ENCODE measurements at places on chromosomes 1 and 21. TPM values are rescaled to one million over a fixed set of nuclear protein-coding genes. Genes with fewer than 3 reads are reported as not detected.
A peak's percentile ranks its signal among the peaks of the same experiment; 100 is the strongest.

The TFB2M gene
- total RNA-seq, result 10.2 TPM

The NDUFV3 gene
- 17.8 TPM for total RNA-seq

The GCSAML gene
- total RNA-seq, result 2.2 TPM

The LINGO4 gene
- total RNA-seq, result 1.6 TPM

The HRNR gene
- not detected for total RNA-seq

The PRRX1 gene
- total RNA-seq, result not detected

The KRTAP19-3 gene
- total RNA-seq, result not detected

DNA sequence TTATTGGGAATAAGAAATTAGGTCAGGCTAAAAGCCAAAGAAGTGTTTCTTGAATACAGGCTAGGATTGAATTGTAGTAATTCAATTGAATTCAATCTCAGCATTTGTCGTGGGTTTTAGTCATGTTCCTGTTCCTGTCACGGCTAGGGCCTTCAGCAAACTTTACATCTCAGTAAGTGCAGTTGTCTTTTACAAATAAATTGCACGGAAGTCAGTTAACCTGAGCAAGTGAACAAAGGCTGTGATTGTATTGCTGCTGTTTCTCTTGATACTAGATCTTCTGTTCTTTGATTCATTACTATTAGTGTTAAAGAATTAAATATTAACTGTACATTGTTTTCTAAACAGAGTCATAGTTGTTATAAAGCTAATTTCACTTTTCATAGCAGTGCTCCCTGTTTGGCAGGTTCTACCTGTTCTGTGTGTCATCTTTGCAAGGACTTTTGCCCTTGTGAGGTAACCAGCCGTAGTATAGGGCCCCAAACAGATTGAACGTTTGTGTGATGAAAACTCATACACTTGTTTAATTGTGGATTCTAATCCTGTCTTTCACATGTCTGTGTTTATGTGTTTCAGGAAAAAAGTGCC is 164.4 kb downstream of the EDEM3 start:
- H3K4me3 ChIP-seq, result no peak overlapping the region
- DNase-seq, result no peak
- H3K27me3 ChIP-seq, result peaks cover 30% of the 10 kb centered on the region
- no peaks in the 10 kb centered on the region for H3K36me3 ChIP-seq

- no peak overlapping the region for H3K27ac ChIP-seq
- H3K36me3 ChIP-seq, result no peaks in the 10 kb centered on the region
- peaks cover 7% of the 10 kb centered on the region for H3K4me1 ChIP-seq
- H3K4me3 ChIP-seq, result no peak overlapping the region
These were observed 6.5 kb downstream of the RNF207 start for GRCh38 chr1:6212193-6212959.

GRCh38 chr1:2130871-2131289 is 63.7 kb downstream of the FAAP20 start:
- peaks cover 22% of the 10 kb centered on the region for H3K4me1 ChIP-seq
- H3K27me3 ChIP-seq, result no peaks in the 10 kb centered on the region
- no peak for DNase-seq
- H3K36me3 ChIP-seq, result no peaks in the 10 kb centered on the region
- no peak overlapping the region for H3K4me3 ChIP-seq
- H3K27ac ChIP-seq, result peak overlapping the region; percentile 95

GRCh38 chr1:225517697-225518096 is 89.9 kb upstream of the LBR start:
- H3K4me1 ChIP-seq, result peaks cover 6% of the 10 kb centered on the region
- peaks cover 6% of the 10 kb centered on the region for H3K36me3 ChIP-seq
- DNase-seq, result no peak

DNA sequence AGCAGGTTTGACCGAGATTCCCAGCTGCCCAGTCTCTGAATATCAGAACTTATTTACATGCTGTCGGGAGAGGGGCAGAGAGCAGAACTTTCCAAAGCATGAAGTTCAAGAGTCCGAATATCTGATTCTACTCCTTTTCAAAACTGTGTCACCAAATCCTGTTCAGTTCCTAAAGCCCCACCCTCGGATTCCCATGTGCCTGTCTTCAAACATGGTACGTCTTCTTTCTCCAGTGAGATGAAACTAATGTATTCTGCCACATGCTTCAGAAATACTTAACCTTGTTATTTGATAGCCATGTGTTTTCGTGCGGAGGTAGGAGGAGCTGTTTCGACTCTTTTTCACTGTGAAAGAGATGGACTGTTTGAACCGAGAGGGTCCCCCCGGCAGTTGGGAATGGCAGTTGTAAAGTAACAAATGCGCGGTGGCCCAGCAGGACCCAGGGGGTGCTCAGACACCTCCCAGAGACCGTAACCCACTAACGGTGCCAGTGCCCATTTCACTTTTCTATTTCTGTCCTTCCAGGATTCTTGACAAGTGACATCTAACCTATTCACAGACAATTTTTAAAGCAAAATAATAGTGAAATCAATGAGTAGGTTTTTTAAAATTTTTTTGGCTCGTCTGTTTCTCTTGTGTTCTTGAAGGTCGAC is 67.2 kb downstream of the ZBTB18 start:
- H3K27me3 ChIP-seq, result peaks cover 35% of the 10 kb centered on the region
- no peak overlapping the region for H3K4me3 ChIP-seq
- H3K27ac ChIP-seq, result no peak overlapping the region
- H3K4me1 ChIP-seq, result no peaks in the 10 kb centered on the region

- H3K27ac ChIP-seq, result no peak overlapping the region
- no peaks in the 10 kb centered on the region for H3K4me1 ChIP-seq
- no peaks in the 10 kb centered on the region for H3K36me3 ChIP-seq
- H3K27me3 ChIP-seq, result no peaks in the 10 kb centered on the region
- no peak overlapping the region for H3K4me3 ChIP-seq
- DNase-seq, result no peak
These were observed 205.8 kb upstream of the LYPLAL1 start for GRCh38 chr1:218967836-218968235.

- no peak overlapping the region for H3K4me3 ChIP-seq
- no peak overlapping the region for H3K27ac ChIP-seq
- H3K4me1 ChIP-seq, result peaks cover 6% of the 10 kb centered on the region
- H3K36me3 ChIP-seq, result peaks cover 9% of the 10 kb centered on the region
- H3K27me3 ChIP-seq, result no peaks in the 10 kb centered on the region
- no peak for DNase-seq
These were observed 31.7 kb upstream of the AGO1 start for GRCh38 chr1:35851132-35851869.

DNA sequence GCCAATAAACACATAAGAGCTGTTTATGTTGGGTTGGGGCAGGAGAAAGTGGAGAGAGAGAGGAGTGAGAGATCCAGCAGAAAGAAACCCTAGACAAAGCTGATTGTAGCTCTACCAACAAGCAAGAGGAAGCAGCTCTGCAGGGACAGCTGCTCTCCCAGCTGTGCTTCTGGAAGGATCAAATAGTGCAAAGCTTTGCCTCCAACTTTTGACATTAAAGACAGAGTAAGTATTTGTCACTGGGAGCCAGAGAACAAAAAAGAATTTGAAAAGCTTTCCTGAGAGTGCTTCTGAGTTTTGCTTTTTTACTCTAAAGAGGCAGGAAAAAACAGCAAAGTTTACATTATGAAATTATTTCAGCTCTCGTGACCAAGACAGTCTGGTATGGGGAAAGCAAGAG is 28.5 kb upstream of the C1orf198 start:
- no peaks in the 10 kb centered on the region for H3K4me1 ChIP-seq
- no peaks in the 10 kb centered on the region for H3K36me3 ChIP-seq
- DNase-seq, result no peak
- H3K4me3 ChIP-seq, result no peak overlapping the region
- H3K27ac ChIP-seq, result no peak overlapping the region
- H3K27me3 ChIP-seq, result peaks cover 14% of the 10 kb centered on the region

DNA sequence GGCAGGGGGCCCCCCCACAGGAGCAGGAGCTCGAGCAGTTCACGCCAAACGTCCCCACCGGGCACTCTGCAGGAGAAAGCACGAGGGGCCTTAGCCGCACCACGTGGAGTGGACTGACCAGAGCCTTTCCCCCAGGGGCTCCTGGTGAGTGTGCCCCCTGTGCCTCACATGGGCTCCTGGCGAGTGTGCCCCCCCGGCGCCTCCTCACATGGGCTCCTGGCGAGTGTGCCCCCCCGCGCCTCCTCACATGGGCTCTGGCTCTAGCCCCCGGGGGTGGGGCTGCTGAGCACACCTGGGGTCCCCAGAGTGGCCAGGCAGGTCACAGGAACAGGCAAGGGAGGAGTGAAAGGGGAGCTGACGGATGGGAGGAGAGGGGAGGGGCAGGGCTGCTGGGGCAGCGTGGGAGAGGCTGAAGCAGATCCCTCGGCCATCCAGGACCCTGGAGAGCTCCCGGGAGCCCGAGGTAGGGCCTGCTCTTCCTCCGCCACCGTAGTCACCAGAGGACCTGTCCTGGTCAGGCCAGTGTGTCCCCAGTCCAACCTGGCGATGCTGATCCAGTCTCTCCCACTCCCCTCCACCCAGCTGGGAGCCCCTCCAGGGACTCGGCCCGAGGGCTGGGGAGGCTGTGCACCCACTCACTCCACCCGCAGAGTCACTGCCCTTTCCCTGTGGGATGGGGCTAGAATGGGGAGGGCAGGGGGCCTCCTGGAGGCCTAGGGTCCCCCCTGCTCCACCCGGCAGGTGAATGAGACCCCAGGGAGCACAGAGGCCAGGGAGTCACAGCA is 47.6 kb downstream of the ARHGEF16 start:
- H3K4me1 ChIP-seq, result peaks cover 3% of the 10 kb centered on the region
- H3K36me3 ChIP-seq, result no peaks in the 10 kb centered on the region
- no peak for DNase-seq
- no peaks in the 10 kb centered on the region for H3K27me3 ChIP-seq
- H3K4me3 ChIP-seq, result no peak overlapping the region

DNA sequence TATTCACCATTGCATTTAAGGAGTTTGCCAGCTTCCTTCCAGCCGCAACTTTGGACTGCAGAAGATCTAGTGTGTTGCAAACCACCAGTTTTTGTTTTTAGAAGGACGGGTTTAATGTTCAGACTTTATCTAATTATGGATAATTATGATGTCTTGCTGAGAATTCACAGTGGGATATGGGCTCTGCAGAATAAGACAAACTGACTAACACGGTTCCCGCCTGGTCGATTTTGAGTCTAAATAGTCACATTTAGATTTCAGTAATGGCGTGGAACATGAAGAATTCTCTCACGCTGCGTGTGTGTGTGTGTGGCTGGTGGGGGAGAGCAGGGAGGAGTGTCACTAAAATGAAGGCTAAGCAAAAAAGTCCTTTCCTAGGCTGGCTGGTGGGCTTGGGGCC is 48.5 kb upstream of the DMRTB1 start:
- H3K27me3 ChIP-seq, result no peaks in the 10 kb centered on the region
- no peak overlapping the region for H3K4me3 ChIP-seq
- no peak for DNase-seq
- H3K36me3 ChIP-seq, result no peaks in the 10 kb centered on the region
- peak overlapping the region; percentile 95 for H3K27ac ChIP-seq
- H3K4me1 ChIP-seq, result peaks cover 32% of the 10 kb centered on the region

GRCh38 chr21:42587036-42587435 is 66.4 kb upstream of the PDE9A start:
- peaks cover 5% of the 10 kb centered on the region for H3K4me1 ChIP-seq
- no peak overlapping the region for H3K27ac ChIP-seq
- no peak for DNase-seq
- no peaks in the 10 kb centered on the region for H3K36me3 ChIP-seq
- no peak overlapping the region for H3K4me3 ChIP-seq

GRCh38 chr1:59699227-59699847 is 115.4 kb upstream of the HOOK1 start:
- no peak overlapping the region for H3K4me3 ChIP-seq
- peaks cover 14% of the 10 kb centered on the region for H3K27me3 ChIP-seq
- H3K36me3 ChIP-seq, result no peaks in the 10 kb centered on the region
- DNase-seq, result no peak
- no peak overlapping the region for H3K27ac ChIP-seq

GRCh38 chr21:26967062-26967913 is at the start of gene ADAMTS5:
Gene ADAMTS5 (minus strand): TSS chr21:26967088. CDS start chr21:26966391, 697 bp downstream.
- H3K27me3 ChIP-seq, result peaks cover 60% of the 10 kb centered on the region
- peaks cover 4% of the 10 kb centered on the region for H3K4me1 ChIP-seq
- no peak for DNase-seq
- no peak within 1 kb of the TSS for H3K27ac ChIP-seq
- H3K36me3 ChIP-seq, result no peaks in the 10 kb centered on the region

- no peak for DNase-seq
- H3K4me3 ChIP-seq, result no peak overlapping the region
- no peaks in the 10 kb centered on the region for H3K4me1 ChIP-seq
- H3K36me3 ChIP-seq, result peaks cover 2% of the 10 kb centered on the region
- no peak overlapping the region for H3K27ac ChIP-seq
- peaks cover 76% of the 10 kb centered on the region for H3K27me3 ChIP-seq
These were observed 26.6 kb upstream of the LRRN2 start for GRCh38 chr1:204711947-204712701.

DNA sequence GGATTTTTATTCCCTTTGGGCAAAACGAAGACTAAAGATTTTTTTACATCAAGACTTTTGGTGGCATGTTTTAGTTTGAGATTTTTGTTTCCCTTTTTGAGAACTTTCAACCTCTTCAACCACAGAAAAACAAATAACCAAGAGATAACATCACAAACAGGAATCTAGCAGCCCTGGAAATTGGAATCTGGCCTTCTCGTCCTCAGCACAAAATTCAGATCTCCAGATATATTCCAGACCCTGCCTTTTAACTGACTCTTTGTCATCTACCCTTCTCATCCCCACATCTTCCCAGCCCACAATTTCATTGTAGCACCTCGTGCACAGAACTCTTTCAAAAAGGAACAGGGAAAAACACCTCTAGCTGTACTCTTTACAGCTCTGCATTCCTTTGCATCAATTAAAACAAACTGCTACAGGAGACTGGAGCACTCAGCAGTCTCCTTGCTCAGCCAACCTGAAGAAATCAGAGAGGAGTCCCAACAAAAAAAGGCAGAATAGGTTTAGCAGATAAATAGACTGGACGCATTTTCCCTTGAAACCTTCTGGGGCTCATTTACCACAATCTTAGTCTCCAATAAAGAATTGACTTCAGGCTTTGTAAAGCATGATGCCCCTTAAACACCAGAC is 251.0 kb downstream of the TTLL7 start:
- H3K4me1 ChIP-seq, result no peaks in the 10 kb centered on the region
- no peak overlapping the region for H3K4me3 ChIP-seq

DNA sequence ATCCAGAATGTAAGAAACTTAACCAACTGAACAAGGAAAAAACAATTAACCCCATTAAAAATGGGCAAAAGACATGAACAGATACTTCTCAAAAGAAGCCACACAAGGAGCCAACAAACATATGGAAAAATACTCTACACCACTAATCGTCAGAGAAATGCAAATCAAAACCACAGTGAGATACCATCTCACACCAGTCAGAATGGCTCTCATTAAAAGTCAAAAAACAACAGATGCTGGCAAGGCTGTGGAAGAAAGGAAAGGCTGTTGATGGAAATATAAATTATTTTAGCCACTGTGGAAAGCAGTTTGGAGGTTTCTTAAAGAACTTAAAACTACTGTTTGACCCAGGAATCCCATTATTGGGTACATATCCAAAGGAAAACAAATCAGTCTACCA is 51.2 kb downstream of the RGS4 start:
- H3K27ac ChIP-seq, result no peak overlapping the region
- H3K27me3 ChIP-seq, result peaks cover 14% of the 10 kb centered on the region

- H3K36me3 ChIP-seq, result no peaks in the 10 kb centered on the region
- H3K4me1 ChIP-seq, result no peaks in the 10 kb centered on the region
- DNase-seq, result no peak
These were observed 7.5 kb upstream of the FMO3 start for GRCh38 chr1:171083222-171083621.

- H3K4me1 ChIP-seq, result peaks cover 2% of the 10 kb centered on the region
- peaks cover 12% of the 10 kb centered on the region for H3K27me3 ChIP-seq
- no peak overlapping the region for H3K27ac ChIP-seq
- peaks cover 2% of the 10 kb centered on the region for H3K36me3 ChIP-seq
- H3K4me3 ChIP-seq, result no peak overlapping the region
These were observed 89.0 kb downstream of the URB2 start for GRCh38 chr1:229714964-229715603.

Data from T-helper 17 cell (primary cell).